ENCODE measurements at places on chromosomes 1 and 21. TPM values are rescaled to one million over a fixed set of nuclear protein-coding genes. Genes with fewer than 3 reads are reported as not detected.
A peak's percentile ranks its signal among the peaks of the same experiment; 100 is the strongest.

DNA sequence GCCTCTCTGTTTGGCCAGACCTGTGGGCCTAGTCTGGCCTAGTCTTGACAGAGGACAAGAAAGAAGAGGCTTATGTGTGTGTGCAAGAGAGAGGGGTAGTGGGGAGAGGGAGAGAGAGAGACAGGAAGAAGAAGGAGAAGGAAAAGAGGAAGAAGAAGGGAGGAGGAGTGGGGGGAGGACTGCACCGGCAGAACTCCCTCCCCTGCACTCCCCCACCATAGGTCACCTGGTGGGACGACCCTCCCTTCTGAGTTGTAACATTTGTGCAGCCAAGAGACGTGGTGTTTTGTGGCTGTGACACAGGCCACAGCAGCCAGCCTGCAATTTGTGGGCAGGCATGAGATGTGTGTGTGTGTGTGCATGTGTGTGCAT, 4.3 kb downstream of the INAVA start:
- no peaks in the 10 kb centered on the region for H3K4me1 ChIP-seq
- no peaks in the 10 kb centered on the region for H3K36me3 ChIP-seq

DNA sequence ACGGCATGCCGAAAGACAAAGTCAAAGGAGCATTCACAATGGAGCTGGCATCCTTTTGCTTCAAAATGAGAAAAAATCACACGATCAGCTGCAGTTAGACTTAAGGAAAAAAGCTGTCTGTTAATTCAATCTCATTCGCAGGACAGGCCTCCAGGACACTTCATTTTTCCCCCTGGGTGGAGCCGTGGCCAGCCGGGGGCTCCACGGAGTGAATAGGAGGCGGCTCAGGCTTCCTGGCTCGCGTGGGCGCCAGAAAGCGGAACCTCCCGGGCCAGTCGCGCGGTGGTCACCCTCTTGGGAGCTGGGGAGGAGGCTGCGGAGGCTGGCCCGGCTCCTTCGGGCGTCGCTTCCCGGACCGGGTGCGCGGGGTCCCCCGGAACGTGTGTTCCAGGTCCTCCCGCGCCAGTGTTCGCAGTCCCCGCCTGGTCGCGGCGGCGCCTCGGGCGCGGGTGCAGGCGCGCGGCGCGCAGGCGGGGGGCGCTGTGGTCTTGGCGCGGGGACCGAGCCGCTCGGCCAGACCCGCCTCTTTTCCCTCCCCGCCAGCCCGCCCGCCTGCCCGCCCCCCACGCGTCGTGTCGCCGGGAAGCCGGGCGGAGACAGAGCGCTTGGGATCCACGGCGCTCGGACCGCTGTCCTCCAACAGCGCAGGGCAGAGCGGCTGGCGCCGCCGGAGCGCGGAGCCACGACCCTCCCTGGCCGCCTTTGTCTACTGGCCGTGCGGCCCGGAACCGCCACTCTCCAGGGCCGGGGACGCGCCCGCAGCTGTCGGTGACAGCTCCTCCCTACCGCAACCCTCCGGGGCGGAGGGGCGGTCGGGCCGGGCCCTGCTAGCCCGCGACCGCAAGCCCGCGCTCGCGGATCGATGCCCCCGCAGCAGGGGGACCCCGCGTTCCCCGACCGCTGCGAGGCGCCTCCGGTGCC, at the start of gene RHOU:
Gene RHOU, plus strand, starts transcription at position 599 of the 921 bp plus-strand sequence. Its CDS starts 264 bp downstream, at position 863.
- peaks cover 5% of the 10 kb centered on the region for H3K4me1 ChIP-seq
- peak within 1 kb of the TSS; percentile 75 for H3K4me3 ChIP-seq
- no peaks in the 10 kb centered on the region for H3K36me3 ChIP-seq
- peak; percentile 58 for DNase-seq
- H3K27ac ChIP-seq: peak within 1 kb of the TSS; percentile 12

DNA sequence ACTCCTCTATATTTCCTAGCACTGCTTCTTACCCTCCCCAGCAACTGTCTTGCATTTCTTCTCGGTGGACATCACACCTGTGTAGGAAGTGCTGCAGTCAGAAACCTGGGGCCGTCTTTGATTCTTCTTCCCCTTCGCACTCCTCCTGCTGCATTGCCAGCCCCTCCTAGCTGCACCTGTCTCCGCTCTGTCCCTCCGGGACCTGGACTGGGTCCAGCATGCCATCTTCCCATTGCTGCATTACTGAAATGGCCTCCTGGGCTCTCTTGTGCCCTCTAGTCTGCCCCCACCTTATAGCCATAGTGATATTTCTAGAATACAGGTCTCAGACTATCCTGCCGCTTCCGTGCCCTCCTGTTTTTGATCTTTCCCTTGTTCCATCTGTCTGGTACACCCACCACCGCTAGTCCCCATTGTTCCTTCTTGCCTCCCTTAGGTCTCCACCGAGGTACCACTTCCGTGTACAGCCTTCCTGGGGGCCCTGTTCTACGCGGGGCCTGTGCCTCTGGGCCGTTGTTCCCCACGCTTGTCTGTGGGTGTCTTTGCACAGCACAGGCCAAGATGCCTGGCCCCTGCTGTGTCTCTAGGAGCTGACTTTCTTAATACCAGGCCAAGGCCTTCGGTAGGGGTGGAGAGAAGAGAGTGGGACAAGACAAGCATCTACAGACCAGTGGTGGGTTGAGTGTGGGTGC, 107.6 kb downstream of the GALNT2 start:
- H3K27me3 ChIP-seq: no peaks in the 10 kb centered on the region
- no peak for DNase-seq
- H3K4me1 ChIP-seq: peaks cover 21% of the 10 kb centered on the region
- no peak overlapping the region for H3K4me3 ChIP-seq
- no peak overlapping the region for H3K27ac ChIP-seq
- peaks cover 13% of the 10 kb centered on the region for H3K36me3 ChIP-seq

DNA sequence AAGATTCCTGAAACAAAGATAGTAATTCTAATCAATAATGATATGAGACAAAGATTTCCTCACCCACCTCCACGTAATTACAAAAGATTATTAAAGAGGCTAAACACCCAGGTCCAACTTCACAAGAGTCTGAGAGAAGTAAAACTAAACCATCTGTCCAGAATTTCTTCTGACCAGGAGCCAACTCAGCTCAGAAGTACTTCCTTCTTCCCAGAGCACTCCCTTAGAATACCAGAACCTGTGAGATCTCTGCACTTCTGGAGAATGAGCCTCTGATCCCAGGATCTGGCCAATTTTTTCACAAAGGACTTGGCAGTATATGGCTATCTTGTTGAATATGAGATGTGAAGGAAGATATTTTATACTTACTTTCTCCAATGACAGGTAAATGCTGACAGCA, 120.6 kb upstream of the PALMD start:
- no peaks in the 10 kb centered on the region for H3K36me3 ChIP-seq
- DNase-seq: no peak
- H3K27me3 ChIP-seq: peaks cover 4% of the 10 kb centered on the region
- H3K4me3 ChIP-seq: no peak overlapping the region

DNA sequence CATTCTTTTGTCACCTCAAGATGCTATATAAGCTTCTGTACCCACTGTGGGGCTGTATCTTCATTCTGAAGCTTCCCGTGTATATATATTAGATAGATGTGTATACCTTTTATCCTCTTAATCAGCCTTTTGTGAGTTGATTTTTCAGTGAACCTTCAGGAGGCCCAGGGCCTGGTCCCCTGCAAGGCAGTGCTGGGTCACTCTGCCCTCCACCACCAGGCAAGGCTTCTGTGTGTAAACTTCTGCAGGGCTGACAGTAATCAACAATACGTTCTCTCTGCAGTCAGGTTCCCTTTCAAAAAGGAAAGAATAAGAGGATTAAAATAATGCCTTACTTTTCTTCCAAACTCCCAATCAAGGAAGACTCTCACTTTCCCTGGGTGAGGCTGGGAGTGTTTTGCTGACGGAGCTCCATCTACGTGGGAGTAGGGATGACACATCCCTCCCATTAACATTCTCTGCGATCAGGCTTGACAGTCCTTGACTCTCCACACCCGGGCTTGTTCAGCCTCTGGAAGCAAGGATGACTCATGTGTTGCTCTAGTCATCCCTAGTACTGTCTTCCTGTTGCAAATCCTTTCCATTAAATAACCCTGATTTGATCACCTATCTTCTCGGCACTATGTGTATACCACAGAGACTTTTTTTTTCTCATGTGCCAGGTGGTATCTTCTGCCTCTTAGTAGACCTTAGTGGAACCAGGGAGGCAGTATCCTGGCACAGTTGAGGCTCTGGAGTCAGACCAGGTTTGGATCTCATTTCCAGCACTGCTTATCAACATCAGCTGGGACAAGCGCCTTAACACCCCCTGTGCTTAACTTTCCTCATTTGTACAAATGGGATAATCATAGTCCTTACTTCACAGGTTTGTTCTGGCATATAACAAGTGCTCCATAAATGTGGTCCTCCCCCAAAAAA, 70.3 kb upstream of the KCNK1 start:
- no peaks in the 10 kb centered on the region for H3K4me1 ChIP-seq
- H3K36me3 ChIP-seq: no peaks in the 10 kb centered on the region
- H3K4me3 ChIP-seq: no peak overlapping the region
- DNase-seq: no peak
- H3K27me3 ChIP-seq: peaks cover 20% of the 10 kb centered on the region

GRCh38 chr1:226659641-226660040, 79.4 kb downstream of the ITPKB start:
- peaks cover 33% of the 10 kb centered on the region for H3K36me3 ChIP-seq
- no peak overlapping the region for H3K27ac ChIP-seq
- no peak overlapping the region for H3K4me3 ChIP-seq
- H3K27me3 ChIP-seq: no peaks in the 10 kb centered on the region
- DNase-seq: no peak

- no peak overlapping the region for H3K27ac ChIP-seq
- no peak overlapping the region for H3K4me3 ChIP-seq
- no peaks in the 10 kb centered on the region for H3K27me3 ChIP-seq
- H3K4me1 ChIP-seq: no peaks in the 10 kb centered on the region
- DNase-seq: no peak
Measured at GRCh38 chr21:39523915-39524314, 72.1 kb downstream of the SH3BGR start.

- H3K4me1 ChIP-seq: peaks cover 2% of the 10 kb centered on the region
- no peaks in the 10 kb centered on the region for H3K36me3 ChIP-seq
- DNase-seq: no peak
- H3K27ac ChIP-seq: no peak overlapping the region
- H3K4me3 ChIP-seq: no peak overlapping the region
- H3K27me3 ChIP-seq: no peaks in the 10 kb centered on the region
Measured at GRCh38 chr1:53605181-53605580, 133.8 kb downstream of the GLIS1 start.

The DYNLT4 gene
- total RNA-seq: not detected

The CFHR4 gene
- total RNA-seq: not detected

The SLAMF1 gene
- total RNA-seq: 74.6 TPM

The HLCS gene
- 17.2 TPM for total RNA-seq

The TSACC gene
- total RNA-seq: not detected

The UBE2U gene
- total RNA-seq: not detected

The LGR6 gene
- total RNA-seq: not detected

The DDX59 gene
- 18.9 TPM for total RNA-seq

The APH1A gene
- 105 TPM for total RNA-seq

The TTLL10 gene
- not detected for total RNA-seq

The PRAMEF11 gene
- not detected for total RNA-seq

Data from activated T-helper 2 cell treated with anti-CD3 and anti-CD28 coated beads, Interferon-gamma antibody, Interleukin-2, Interleukin-4, amounts not matched to agents 10 μg/mL and 5 μg/mL and 100 μg/mL, durations not matched to agents 14 hours and 24 hours and 36 hours (primary cell).